ENCODE measurements at places on chromosomes 5 and 9. TPM values are rescaled to one million over a fixed set of nuclear protein-coding genes. Genes with fewer than 3 reads are reported as not detected.

GRCh38 chr5:92370032-92370431 is 986.9 kb upstream of the ARRDC3 start:
- no peak for DNase-seq

DNA sequence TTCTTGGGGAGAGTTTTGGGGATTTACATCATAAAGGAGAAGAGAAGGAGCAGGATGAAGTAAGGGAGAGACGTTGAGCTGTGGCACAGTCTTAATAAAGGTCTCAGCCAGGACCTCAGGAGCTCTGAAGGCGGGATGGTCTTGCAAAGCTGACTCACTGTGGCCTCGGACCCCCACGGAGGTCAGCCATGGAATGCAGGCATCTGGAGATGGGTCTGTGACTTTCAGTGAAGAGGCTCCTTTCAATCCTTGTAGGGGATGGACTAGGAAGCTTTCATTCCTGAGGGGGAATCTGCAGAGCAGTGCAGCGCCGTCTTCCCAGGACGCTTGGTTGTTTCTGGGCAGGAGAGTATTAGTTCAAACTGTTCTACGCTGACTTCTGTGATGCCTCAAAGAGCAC is 65.7 kb upstream of the BASP1 start:
- DNase-seq: no peak

- DNase-seq: no peak
These were observed 661 bp downstream of the PDCL start for GRCh38 chr9:122827761-122828093.

DNA sequence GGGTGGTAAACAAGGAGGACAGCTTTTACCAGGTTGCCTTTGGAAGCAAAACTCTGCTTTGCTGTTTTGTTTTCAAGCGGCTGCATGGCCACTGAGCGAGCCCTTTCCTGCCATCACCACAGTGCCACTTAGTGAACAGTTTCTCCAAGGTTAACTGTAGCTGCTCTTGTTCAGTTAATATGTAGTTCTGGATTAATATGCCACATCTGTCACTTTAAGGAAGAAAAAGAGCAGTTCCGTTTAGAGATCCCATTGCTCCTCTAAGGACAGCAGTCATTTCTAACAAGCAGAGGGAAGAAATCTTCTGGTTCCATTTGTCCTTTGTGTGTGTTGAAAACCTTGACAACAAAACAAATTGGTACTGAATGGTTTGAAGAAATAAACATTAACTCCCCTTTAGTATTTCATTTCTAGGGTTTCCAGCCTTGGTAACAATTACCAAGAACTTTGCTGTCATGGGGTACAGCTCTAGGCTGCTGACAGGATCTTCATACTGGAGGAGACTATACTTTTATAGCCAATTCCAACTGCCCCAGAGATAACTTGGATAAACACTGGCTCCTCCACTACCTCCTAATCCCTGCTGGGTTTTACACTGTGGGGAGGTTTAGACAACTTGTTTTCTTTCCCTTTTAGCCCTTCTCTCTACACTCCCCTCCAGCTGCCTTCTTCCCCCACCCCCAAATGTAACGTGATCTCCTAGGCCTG is 10.3 kb upstream of the ABL1 start:
- DNase-seq: peak; percentile 97

DNA sequence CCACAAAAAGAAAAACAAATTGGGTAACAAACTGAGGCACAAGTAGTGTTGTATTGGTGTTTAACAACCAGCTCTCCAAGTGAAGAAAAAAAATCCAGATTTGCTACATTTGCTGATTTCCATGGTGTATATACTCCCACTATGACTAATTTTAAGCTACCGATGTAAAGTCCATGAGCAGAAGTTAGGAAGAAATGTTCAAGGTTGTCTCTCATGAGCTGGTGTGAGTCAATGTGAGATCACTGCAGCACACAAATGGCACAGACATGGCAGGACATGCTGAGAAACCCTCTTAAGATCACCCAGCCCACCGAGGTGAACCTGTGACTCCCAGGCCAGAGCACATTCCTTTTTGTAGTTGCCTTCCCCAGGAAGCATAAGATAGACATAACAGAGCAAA is 36.2 kb downstream of the SLC44A1 start:
- DNase-seq: no peak

DNA sequence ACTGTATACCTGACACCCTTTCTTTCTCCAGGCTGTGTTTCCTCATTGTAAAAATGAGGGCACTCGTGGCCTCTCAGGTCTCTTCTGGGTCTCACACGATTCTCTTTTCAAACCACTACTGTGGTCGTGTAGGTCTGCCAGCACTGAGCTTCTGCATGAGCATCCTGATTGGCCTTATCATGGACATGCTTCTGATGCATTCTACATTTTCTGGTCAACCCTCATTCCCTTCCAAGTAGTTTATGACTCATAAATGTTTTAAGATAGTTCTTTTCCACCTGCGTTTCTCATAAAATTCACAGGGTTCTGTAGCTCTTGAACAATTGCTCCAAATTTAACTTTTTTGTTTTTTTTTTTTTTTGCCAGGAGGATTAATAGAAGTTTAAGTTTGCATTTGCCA is 294.8 kb downstream of the KCTD16 start:
- DNase-seq: no peak

GRCh38 chr9:1018121-1018520 is 32.0 kb upstream of the DMRT2 start:
- peak; percentile 54 for DNase-seq

ANKDD1B gene
- 0.57 TPM for polyA plus RNA-seq

BOD1 gene
- 99.6 TPM for polyA plus RNA-seq
